ENCODE measurements at places on chromosomes 3 and 15.

GRCh38 chr3:76859596-76859995 is 180.3 kb upstream of the ROBO2 start:
- no peak for DNase-seq

- DNase-seq, result peak; percentile 92
These were observed 32.9 kb downstream of the GJD2 start for GRCh38 chr15:34721802-34722438.

DNA sequence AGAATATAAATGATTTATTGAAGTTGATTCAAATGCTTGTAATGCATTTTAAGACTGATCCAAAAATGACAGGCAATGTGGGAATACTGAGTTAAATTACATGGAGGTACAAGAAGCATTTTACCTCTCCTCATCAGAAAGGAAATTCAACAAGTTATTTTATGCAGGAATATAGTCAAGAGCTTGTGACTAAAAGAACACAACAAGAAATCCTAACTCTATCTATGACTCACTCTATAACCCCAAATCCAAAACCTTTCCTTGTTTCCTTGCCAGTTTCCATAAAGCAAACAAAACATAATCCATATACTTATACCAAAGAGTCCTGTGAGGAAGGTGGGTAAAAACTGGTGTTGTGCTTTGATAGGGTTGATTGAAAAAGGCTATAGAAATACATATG is 30.8 kb downstream of the SIN3A start:
- no peak for DNase-seq

DNA sequence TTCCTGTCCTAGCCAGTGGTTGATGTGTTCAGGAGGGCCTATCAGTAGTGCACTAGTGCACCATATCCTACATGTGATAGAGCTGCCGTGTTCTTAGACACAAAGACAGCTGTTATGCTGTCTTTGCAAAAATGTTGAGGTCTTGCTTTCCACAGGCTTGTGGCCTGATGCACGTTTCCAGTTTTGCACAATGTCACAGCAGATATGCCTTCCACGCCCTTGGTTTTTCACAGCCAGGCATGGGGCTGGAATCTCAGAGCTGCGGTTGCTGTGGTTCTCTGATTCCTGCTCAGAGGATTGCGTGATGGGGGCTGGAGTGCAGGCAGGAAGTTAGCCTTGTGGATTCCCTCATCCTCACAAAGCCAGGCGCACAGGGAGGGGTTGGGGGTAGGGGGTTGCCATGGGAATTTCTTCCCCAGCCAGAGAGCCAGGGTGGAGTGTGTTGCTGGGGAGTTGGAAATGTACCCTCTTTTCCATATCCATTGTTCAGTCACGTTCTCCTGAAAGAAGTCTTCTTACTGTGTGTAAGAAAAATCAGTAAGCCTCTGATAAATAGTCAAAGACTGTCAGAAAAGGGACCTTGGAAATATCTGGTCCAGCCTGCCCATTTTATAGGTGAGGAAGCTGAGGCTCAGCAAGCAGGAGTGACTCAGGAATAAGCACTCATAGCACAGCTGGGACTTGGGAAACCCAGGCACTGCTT is 79.4 kb downstream of the SMAD3 start:
- no peak for DNase-seq

- DNase-seq, result no peak
These were observed 51.5 kb upstream of the CDV3 start for GRCh38 chr3:133521946-133522345.

GRCh38 chr3:151329363-151329762 is at the start of gene P2RY13:
P2RY13 (minus strand) TSS chr3:151329549; CDS start chr3:151329528, 21 bp downstream.
- DNase-seq, result no peak
